ENCODE measurements at places on chromosomes 13 and 19.

DNA sequence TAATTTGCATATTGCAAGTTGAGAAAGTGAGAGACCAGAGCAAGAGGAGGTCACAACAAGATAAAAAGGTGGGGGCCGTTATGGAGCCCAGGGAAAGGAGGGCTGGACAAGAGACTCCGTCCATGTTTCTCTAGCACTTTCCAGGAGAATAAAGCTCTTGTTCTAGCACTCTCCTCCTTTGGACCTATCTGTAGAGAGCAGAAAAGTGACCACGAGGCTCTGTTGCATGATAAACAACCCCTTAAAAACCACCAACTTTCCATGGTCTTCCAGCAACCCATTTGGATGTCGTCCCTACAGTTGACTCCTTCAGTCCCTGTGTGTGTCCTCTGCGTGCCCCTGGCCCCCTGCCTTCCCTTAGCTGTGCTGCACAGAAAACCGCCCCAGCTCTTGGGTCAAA, 4.1 kb upstream of the ARL11 start:
- no peak for DNase-seq

- DNase-seq, result no peak
Measured at GRCh38 chr19:23439623-23440022, 44.4 kb upstream of the ZNF91 start.

- DNase-seq, result peak; percentile 71
Measured at GRCh38 chr19:46990991-46991676, 28.5 kb upstream of the NPAS1 start.

GRCh38 chr13:30114571-30115256, 192.6 kb downstream of the KATNAL1 start:
- DNase-seq, result peak; percentile 63

DNA sequence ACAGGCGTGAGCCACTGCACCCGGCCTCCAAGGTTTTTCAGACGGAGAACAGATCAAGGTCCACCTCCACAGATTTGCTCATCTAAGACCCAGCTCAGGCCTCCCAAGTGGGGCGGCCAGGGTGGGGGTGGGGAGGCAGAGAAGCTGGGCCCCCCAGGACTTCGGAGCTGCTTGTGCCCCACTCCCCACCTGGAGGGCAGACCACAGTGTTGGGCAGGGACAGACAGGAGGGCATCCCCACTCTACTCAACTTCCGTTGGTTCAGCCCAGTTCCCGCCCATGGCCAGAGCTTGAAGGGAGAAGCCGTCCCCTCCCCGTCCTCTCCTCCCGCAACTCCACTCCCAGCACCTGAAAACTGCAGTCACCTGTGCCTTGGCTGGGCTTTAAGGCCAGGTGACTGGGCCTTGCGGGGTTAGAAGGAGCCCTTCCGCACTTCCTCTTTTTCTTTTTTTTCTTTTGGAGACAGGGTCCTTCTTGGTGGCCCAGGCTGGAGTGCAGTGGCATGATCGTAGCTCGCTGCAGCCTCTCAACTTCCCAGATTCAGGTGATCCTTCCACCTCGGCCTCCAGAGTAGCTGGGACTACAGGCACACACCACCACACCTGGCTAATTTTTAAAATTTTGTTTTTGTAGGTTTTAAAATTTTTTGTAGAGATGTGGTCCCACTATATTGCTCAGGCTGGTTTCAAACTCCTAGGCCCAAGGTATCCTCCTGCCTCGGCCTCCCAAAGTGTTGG, 734 bp upstream of the LRRC8E start:
- no peak for DNase-seq

All from hematopoietic multipotent progenitor cell treated with erythropoietin and hydrocortisone succinate and interleukin-3 and kit ligand, for 17 days (in vitro differentiated cells).